Caudate nucleus (tissue), 63 donors: ENCODE measurements at places on chromosomes 2 and 18.

- DNase-seq: no peak
Observed at GRCh38 chr2:178043266-178043665, 29.3 kb downstream of the PDE11A start.

DNA sequence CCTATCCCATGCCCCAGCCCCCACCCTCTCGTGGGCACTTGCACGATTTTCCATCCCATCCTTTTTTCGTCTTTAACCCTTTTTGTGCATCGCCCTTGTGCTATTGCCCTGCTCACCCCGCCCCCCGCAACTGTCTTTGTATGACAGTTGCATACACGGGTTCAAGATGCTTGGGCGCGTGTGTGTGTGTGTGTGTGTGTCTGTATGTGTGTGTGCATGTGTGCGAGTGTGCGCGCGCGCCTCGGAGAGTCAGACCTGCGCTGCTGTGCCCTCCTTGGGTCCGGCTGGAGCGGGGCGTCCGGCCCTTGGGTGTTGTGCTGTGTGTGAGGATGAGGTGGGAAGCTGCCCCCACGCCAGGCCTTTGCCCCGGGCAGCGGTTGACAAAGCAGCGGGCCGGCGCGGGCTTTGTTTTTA, 230.7 kb downstream of the HAUS1 start:
- DNase-seq: no peak

- no peak for DNase-seq
Observed at GRCh38 chr2:97747716-97748115, 34.3 kb downstream of the ZAP70 start.

DNA sequence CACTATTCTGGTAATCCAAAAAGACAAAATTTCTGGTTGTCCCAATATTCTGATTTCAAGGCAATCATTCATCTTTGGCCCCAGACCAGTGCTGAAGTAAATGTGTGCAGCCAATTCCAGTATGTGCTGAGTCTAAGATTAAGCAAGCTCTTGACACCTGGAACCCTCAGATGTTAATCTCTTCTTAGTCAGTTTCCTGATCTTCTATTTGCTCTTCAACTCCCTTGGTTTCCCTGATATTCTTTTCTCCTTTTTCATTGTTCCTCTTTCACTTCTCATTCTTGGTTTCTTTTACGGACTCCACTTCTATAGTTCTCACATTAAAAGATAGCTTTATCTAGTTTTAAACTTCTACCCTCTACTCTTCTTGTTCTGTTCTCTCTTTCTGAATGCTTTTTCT, 445.7 kb upstream of the FANCL start:
- DNase-seq: no peak

GRCh38 chr2:74572178-74572925, 17.8 kb downstream of the DOK1 start:
- no peak for DNase-seq

GRCh38 chr2:182522972-182523473, 96.2 kb upstream of the PDE1A start:
- DNase-seq: no peak

GRCh38 chr2:182824767-182825158, 41.7 kb downstream of the FRZB start:
- no peak for DNase-seq

DNA sequence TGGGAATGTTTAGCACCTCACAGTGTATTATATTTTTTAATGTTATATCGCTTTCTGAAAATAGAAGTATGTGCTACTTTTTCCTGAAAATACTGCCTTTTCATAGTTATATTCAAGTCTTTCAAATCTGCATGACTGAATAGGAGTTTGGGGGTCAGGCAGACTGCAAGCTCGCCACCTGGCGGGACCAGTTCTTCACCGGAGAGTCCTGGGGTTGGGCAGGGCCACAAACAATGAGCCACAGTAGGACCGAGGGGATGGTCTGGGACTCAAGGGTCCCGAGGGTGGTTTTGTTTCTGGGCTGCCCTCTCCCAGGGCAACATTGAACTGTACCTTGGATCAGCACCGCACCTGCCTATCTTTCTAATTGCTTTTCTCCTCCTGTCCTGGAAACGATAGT, 70.6 kb downstream of the VWA3B start:
- no peak for DNase-seq

- peak; percentile 16 for DNase-seq
Observed at GRCh38 chr2:109348671-109349502, 219.9 kb downstream of the SH3RF3 start.

- DNase-seq: no peak
Observed at GRCh38 chr18:3692113-3692621, 242.2 kb downstream of the TGIF1 start.

- DNase-seq: no peak
Observed at GRCh38 chr2:112959109-112959812, 18.5 kb upstream of the IL36G start.

GRCh38 chr18:54127759-54128378, 96.6 kb downstream of the MBD2 start:
- peak; percentile 2 for DNase-seq

DNA sequence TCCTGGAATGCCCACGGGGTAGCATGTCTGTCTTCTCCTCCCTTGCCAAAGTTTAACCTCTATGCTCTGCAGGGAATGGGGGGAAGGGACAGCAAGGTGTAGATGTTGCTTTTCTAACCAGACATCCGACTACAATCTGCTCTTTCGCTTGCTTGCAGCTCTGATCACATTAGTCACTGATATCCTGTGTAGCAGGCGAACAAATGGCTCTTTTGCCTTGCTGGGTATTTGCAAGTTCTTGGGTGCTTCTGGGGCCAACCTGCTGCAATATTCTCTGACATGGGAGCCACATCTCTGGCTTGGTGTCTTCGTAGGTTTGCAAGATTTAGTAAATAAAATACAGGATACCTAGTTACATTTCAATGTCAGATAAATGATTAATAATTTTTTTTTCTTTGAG, 190.0 kb downstream of the ASB1 start:
- DNase-seq: no peak

- no peak for DNase-seq
Observed at GRCh38 chr2:240974771-240975572, 23.4 kb upstream of the SNED1 start.

- DNase-seq: no peak
Observed at GRCh38 chr2:126506786-126507185, 149.2 kb upstream of the GYPC start.

- no peak for DNase-seq
Observed at GRCh38 chr18:59057969-59058368, 81.7 kb upstream of the SEC11C start.

GRCh38 chr18:35491700-35492077, 6.1 kb downstream of the INO80C start:
- no peak for DNase-seq

- DNase-seq: no peak
Observed at GRCh38 chr2:205700331-205701132, 18.2 kb downstream of the NRP2 start.

- no peak for DNase-seq
Observed at GRCh38 chr18:54672109-54672508, 81.1 kb downstream of the DYNAP start.

DNA sequence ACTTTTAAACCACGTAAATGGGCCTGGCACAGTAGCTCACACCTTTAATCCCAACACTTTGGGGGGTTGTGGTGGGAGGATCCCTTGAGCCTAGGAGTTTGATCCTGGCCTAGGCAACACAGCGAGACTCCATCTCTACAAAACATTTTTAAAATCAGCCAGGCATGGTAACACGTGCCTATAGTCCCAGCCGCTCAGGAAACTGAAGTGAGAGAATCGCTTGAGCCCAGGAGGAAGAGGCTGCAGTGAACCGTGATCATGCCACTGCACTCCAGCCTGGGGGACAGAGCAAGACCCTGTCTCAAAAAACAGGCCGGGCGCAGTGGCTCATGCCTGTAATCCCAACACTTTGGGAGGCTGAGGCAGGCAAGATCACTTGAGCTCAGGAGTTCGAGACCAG, 12.2 kb downstream of the ROCK1 start:
- no peak for DNase-seq

- no peak for DNase-seq
Observed at GRCh38 chr2:69584127-69584889, 59.2 kb downstream of the AAK1 start.

GRCh38 chr2:120915670-120916069, 180.0 kb downstream of the GLI2 start:
- no peak for DNase-seq

DNA sequence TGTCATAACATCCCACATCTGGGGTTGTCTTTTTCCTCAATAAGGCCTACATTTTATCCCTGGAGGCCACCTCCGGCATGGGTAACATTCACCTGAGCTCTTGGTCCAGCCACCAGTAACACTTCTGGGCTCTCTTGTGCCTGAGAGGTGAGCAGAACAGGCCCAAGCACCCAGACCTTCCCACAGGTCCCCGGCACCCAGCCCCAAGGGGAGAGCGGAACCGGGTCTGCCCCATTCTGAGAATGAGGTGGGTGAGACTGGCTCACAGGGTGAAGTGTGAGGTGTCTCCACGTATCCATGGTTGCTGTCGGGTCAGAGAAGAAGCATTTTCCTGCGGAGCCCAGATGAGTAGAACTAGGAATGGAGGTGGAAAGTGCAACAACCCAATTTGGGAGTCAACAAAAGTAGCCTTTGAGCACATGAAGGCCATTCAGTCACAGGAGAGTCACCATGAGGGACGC, 496.7 kb upstream of the MYT1L start:
- no peak for DNase-seq

DNA sequence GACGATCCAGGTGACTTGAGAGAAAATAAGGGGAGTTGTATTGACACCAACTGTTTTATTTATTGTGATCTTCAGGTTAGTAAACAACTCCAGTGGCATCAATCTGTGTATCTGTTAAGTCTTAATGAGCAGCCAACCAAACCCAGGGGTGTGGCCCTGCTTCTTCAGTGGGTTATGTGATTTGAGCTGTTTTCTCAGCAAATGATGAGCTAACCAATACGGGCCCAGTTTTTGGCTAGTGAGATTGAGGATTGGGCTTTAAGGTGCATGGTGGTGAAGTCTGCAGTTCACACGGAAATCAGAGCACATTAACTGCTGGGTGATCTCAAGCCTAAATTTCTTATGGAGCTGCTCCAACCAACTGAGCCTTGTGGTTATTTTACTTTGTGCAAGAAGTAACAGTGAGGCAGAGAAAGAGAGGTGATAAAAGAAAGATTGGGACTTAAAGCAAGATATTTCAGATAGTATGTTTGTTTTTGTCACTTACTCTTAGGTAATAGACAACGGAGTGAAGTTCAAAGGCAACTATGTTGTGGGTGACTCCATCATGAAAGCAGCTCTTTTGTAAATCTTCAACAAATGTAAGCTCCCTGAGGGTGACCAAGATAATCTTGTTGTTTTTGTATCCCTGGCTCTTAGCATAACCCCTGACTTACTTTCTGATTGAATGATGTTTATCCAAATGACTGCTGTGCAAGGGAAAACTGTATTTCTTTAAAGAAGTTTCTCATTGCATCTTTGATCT, 2.4 kb downstream of the MTCL1 start:
- peak; percentile 31 for DNase-seq

DNA sequence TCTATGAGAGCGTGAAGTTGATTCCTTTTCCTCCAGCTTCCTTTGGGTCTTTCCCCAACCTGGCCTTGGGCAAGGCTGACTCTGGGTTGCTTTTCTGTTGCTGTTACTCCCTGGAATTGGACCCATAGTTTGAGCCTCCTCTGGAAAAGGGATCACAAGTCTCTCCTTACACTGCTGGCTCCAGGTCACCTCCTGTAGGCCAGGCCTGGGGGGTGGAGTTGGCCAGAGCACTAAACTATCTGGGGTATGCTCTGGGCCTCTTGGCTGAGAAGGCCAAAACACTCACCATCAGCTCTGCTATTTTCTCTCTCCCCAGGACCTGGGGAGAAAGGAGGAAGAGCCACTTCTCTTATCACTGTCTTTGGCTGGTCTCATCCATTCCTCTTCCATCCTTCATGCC, 56.5 kb upstream of the NCOA1 start:
- DNase-seq: no peak

DNA sequence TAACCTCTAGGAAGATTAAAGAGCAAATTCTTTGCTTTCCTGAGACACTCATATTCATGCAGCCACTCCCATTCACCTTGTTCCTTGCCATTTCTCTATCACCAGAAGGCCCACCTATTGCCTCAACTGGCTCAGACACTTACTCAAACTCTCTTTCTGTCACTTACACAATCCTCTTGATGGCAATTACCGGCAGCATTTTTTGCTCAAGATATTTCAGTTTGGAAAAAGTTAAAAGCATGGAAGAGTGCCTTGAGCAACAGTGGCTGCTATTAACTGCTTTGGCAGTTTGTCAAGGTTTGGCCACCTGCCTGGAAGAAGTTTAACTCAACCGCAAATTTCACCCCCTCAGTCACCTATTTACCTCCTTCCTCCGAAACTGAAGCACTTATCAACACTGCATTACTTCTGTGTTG, 1104.0 kb upstream of the PIK3C3 start:
- DNase-seq: no peak

DNA sequence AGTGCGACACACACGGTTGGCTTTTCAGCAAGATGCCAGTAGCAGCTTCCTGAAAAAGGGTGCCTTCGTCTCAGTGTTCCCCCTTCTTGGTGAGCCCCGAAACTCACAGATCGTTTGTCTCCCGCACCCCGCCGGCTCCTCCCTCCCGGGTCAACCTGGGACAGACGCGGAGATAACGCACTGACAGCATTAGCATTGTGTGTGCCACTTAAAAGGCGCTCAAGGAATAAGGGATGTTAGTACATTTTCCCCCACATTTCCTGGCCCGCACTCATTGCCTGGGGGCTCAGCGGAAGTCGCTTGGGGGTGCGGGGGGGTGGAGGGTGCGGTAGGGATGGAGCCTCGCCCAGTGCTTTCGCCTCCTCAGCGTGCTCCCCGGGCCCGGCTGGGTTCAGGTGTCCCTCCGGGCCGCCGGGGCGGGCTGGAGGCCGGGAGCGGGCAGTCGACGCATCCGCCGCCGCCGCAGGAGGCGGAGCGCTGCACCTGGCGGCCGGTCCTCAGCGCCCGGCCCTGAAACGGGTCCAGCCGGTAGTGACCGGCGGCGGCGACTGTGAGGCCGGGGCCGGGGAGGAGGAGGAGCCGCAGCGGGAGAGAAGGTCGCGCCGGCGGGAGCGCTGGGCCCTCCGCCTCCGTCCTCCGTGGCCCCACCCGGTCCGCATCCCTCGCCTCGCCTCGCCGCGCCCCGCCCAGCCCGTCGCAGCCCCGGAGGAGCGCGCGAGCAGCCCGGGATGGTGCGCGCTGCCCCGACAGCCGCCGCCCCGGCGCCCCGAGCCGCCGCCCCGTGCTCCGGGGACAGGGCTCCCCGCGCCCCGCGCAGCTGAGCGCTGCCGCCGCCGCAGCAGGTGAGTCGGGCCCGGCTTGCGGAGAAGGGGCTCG, at the start of gene MFSD6:
Gene MFSD6, plus strand, starts transcription at position 694 of the 876 bp plus-strand sequence. CDS start 27,675 bp downstream, outside the sequence.
- DNase-seq: peak; percentile 72

- no peak for DNase-seq
Observed at GRCh38 chr2:63679252-63679855, 90.6 kb downstream of the MDH1 start.

GRCh38 chr2:170973225-170973491, 44.1 kb downstream of the GORASP2 start:
- DNase-seq: no peak

DNA sequence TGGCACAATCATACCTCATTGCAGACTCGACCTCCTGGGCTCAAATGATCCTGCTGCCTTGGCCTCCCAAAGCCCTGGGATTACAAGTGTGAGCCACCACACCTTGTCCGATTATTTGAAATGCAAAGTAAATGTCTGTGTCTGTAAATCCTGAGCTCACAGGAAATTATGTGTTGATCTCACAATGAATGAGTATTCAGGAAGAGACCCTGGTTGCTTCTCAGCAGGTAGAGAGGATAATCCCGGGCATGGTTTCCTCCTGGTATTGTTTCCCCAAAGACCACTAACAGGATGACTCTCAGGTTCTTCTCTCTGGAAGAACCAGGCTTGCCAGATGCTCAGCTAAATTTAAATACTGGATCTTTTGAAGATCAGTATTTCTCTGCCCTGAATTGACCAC, 147.6 kb downstream of the LDLRAD4 start:
- DNase-seq: no peak
